ENCODE measurements at places on chromosomes 4 and X. TPM values are rescaled to one million over a fixed set of nuclear protein-coding genes. Genes with fewer than 3 reads are reported as not detected.

Gene ARHGEF9
- 4.7 TPM for total RNA-seq

Gene CCSER1
- not detected for total RNA-seq

Gene RGN
- not detected for total RNA-seq

Gene PAGE2
- total RNA-seq, result not detected

Data from A549 treated with AZD2906 at 1 μM for 4 hours (cell line).